Dermis microvascular lymphatic vessel endothelial cell (primary cell): ENCODE measurements at places on chromosomes 3 and 15. TPM values are rescaled to one million over a fixed set of nuclear protein-coding genes. Genes with fewer than 3 reads are reported as not detected.

The LRTM1 gene
- not detected in 2 replicates for total RNA-seq

The LRRN1 gene
- total RNA-seq = 0.13 TPM in 1 of 2 replicates, not detected in the other

The RTP4 gene
- 1.3 and 5.2 TPM in 2 replicates for total RNA-seq

The RLBP1 gene
- total RNA-seq = not detected in 2 replicates

The GOLGA6B gene
- not detected in 2 replicates for total RNA-seq

The ISL2 gene
- 0.63 and 0.90 TPM in 2 replicates for total RNA-seq

The EPHB1 gene
- total RNA-seq = 1.4 and 3.8 TPM in 2 replicates

The FHIT gene
- 0.51 and 2.0 TPM in 2 replicates for total RNA-seq

The TSPAN3 gene
- 195 and 277 TPM in 2 replicates for total RNA-seq

The IQCH gene
- 1.0 and 1.1 TPM in 2 replicates for total RNA-seq
